ENCODE measurements at places on chromosomes 4 and X.

DNA sequence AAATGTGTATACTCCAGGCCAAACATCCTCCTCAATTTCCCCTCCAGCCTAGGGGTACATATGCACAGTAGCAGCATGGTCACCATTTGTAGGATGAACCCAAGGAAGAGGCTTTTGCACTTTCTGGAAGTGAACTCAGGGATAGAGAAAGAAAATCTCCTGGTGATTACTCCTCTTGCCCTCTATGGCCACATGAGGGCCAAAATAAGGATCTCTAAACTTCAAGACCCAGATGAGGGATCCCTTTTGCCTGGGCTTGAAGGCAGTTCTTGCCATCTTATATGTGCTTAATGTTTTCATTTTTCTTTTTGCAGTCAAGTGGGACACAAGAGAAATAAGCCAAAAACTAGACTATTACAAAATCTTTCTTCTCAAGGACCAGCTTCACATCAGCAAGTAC, 29.5 kb upstream of the MUC7 start:
- DNase-seq = no peak

GRCh38 chrX:118504581-118504980, 9.0 kb downstream of the DOCK11 start:
- no peak for DNase-seq

DNA sequence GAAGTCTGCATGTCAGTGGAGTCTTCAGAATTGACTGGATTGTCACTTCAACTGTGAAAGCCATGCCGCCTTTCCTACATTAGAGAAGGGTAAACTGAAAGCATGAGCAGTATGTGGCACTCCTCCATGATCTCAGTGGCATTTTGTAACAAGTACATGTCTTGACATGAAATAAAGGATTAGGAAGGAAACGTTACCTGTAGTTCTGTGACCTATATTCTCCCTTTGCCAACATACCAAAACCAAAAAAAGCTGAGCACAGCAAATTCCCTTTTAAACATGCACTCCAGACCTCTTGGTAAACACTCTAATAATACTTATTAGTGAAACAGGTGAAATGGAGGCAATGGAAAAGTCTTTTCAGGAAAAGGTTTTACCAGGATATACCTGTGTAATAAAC, 344.2 kb downstream of the GRIA2 start:
- no peak for DNase-seq

DNA sequence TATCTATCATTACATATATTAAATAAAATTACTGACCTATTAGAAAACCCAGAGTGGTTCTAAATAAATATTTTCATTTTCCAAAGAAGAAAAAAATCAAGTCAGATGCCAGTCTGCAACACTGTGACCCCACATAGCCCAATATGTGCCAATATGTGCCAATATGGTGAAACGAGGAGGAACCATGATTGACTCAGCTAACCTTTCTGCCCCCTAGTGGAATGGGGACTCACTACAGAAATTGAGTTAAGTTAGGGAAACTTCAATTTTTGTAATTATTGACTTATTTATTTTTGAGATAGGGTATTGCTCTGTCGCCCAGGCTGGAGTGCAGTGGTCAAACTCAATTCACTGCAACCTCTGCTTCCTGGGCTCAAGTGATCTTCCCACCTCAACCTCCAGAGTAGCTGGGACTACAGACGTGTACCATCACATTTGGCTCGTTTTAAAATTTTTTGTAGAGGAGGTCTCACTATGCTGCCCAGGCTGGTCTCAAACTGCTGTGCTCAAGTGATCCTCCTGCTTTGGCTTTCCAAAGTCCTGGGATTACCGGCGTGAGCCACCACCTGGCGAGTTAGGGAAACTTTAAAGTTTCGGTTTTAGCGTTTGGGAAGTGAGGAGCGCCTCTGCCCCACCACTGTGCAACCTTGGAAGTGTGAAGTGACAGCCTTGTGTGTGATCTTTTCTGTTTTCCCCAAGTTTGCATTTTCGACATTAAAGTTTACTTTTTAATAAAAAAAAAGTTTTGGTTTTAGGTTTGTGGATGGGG, 116.8 kb upstream of the SHISA3 start:
- no peak for DNase-seq

DNA sequence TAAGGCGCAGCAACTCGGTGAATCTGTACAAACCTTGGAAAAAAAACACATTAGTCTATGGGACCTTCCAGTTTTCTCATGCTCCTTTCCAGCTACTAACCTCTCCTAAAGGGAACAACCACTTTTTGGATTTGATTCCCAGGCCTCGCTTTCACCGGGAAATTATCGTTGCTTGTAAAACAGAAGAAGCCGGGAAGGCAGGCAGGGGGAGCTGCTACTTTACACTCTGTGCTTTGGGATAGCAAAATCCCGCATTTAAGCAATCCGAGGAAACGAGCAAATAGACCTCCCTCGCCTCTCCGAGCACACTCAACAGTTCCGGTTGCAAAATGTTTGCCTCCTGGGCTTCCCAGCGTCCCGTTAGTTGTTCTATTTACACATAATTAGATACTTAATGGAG, 1.2 kb downstream of the CD38 start:
- DNase-seq = no peak

DNA sequence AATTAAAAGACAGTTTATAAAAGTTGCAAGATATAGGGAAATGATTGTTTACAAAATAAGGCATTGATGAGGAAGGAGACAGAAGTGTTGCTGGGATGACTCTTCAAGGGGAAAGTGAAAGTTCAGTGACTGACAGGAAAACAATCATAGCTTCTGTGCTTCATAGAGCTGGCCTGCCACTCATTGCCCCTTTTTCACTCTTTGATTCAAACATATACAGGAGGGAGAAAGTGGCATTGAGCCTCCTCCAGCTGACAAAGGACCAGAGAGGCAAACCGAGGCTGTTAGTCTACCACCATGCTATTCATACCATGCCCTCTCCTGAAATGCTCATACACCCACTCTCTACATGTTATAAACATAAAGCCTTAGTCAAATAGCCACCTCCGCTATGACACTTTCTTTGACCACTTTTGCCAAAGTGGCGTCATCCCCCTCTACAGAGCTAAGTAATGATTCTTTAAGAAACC, 79.2 kb upstream of the ATOH1 start:
- no peak for DNase-seq

DNA sequence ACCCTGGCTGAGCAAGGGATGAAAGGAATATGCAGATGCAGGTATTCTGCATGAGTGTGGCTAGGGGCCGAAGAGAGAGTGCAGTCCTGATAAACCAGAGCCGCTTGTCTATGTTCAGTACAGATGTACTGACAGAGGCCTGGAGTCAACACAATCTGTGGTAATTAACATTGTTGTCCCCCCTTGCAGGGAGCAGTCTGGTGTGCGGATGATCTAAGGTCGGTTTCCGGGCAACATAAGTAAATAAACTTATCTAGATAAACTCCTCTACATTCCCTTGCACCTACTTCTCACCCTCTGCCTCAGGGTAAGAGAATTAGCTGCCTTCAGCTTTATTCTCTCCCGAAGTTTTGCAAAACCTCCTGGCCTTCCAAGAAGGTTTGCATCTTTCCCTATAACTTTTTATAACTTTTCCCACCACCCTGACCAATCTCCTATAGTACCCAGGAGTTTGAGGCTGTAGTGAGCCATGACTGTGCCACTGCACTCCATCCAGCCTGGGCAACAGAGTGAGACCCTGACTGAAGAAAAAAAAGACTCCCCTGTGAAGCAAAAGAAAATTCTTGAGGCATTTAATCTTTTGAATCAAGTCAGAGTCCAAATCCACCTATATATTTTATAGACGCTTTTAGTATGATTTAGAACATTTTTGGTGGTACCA, 26.6 kb downstream of the SNX25 start:
- no peak for DNase-seq

GRCh38 chrX:39318506-39319343, 517.5 kb downstream of the MID1IP1 start:
- no peak for DNase-seq

DNA sequence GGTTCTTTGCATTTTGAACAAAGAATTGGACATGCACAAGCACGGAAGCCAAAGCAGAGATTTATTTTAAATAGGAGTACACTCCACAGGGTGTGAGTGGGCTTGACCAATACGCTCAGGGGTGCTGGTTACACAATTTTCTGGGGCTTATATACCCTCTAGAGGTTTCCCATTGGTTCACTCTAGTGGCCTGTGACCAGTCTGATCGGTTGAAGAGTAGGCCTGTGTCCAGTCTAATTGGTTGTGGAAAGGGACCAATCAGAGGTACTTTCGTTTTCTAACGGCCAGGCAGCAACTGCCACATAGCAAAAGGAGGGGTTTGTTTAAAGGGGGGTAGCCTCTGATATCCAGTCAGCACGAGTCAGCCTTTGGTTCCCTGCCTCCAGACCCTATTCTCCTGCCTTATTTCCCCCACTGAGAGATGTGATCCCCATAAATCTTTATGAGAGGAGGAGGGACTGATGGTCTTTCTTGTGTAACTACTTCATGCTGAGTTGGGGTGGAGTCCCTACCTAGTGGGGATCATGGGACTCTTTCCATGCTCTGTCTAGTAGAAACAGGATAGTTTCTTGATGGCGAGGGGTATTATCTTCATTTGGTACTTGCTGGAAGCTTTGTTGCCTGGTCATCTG, 11.3 kb upstream of the AREG start:
- no peak for DNase-seq

DNA sequence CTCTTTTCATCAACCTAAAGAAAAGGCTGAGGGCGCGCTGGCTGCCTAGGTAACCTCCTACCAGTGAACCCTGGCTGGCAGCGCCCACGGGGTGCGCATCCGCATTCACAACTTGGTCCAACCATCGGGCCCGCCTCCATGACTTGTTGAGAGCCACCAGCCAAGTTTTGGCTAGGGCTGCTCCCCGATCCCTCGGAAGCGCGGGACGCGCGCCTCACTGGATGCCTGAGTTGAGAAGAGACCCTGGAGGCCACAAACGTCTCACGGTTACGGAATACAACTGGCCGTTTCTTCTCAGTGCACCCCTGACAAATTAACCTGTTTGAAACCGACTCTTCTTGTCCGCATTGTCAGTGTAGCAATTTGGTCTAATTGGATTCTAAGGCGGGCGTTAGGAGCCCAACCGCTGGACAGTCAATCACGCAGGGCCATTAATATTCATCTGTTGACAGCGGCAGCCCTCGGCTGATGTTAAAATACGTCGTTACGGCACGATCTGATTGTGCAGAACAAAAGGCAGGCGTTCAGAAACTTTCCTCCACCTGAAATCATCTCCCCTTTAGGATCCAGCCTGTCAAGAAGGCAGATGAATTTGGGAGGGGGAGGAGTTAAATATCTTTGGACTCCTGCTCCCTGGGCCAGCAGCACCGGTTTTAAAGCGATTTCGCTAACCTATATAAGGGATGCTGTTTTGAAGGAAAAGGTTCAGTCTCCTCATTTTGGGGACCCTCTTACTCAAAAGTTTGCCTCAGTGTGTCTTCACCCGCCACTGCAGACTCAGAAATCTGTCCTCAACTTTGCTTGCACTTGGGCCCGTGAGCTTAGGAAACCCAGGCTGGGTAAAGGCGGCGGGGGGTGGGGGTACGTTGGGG, 1.2 kb downstream of the GPC3 start:
- no peak for DNase-seq

GRCh38 chr4:65798498-65799127, 128.3 kb upstream of the EPHA5 start:
- DNase-seq = no peak

GRCh38 chrX:134186362-134187121, 50.4 kb upstream of the CCDC160 start:
- DNase-seq = peak; percentile 21

GRCh38 chrX:49949961-49950360, 27.6 kb downstream of the CLCN5 start:
- DNase-seq = no peak

DNA sequence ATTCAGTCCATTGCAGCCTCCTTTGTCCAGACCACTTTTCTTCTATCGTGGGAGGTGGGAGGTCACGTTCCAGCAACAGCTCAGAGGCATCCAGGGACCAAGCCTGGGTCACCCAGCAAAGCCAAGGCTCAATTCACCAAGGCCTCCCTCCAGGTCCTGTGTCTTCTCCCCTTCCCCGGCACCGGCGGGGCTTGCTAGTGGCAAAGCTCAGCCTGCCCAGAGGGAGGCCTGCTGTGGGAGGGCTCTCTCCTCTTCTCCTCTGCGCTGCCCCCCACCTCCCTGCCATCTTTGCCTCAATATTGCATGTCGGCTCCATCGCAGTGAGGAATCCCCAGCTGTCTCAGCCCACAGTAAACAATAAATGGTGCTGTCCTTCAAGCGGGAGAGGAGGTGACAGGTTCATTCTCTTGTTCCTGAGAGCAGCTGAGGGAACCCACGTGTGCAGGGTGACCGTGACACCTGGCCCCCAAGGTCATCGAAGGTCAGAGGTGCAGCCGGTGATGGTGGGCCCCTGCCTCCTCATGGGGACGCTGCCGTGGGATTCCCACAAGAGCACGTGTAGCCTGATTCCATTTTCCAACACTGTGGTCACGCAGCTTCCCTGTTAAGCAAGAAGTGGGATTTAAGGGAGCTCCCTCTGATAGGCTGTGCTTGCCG, 111.5 kb upstream of the PSAPL1 start:
- no peak for DNase-seq

DNA sequence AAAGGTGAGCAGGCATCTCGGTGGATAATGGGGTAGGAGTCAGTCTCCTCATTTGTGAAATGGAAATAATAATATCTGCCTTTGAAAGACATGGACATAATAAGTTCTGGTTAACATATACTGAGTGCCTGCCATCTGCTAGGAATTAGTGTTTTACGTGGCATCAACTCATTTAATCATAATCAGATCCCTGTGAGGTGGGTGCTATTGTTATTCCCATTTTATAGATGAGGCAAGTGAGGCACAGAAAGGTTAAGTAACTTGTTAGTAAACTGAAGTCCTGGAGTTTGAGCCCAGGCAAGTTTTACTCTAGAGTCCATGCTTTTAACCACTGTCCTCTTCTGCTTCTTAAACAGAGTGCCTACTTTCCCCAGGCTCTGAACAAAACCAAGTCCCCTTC, 7.5 kb downstream of the CCDC120 start:
- no peak for DNase-seq

GRCh38 chr4:84091266-84091665, 407.8 kb downstream of the NKX6-1 start:
- DNase-seq = no peak

DNA sequence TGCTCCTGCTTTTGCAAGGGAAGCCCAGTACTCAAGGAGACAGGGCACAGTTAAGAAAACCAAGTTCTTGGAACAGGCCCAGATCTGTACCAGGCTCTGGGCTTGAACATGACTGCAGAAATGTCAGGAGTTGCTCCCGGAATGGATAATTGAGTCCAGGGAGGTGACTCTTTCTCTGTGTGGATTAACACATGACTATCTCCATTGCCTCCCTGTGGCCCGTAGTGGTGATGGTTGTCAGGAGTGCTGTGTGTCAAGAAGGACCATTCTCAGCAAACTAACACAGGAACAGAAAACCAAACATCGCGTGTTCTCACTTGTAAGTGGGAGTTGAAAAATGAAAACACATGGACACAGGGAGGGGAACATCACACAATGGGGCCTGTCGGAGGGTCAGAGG, 39.9 kb downstream of the CCKAR start:
- DNase-seq = no peak

DNA sequence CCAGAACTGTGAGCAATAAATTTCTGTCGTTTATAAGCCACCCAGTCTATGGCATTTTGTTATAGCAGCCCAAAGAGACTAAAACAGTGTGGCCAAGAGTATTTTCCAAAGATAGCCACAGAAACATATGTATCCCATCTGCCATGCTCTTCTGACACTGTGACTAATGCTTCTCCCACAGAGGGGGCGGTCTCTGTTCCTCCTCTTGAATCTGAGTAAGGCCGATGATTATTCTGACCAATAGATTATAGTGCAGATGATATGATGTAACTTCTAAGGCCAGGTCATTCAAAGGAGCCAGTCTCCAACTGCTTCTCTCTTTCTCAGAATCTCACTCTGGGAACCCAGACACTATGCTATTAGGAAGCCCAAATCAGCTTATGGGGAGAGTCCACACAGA, 570.7 kb downstream of the BCOR start:
- no peak for DNase-seq

Measured in activated effector memory CD4-positive, alpha-beta T cell treated with Interleukin-2 at 50 U/mL for 16 hours (primary cell).